ENCODE measurements at places on chromosomes 7 and 10.

- peak; percentile 14 for ATAC-seq
Measured at GRCh38 chr7:155741805-155742204, 70.5 kb downstream of the SHH start.

DNA sequence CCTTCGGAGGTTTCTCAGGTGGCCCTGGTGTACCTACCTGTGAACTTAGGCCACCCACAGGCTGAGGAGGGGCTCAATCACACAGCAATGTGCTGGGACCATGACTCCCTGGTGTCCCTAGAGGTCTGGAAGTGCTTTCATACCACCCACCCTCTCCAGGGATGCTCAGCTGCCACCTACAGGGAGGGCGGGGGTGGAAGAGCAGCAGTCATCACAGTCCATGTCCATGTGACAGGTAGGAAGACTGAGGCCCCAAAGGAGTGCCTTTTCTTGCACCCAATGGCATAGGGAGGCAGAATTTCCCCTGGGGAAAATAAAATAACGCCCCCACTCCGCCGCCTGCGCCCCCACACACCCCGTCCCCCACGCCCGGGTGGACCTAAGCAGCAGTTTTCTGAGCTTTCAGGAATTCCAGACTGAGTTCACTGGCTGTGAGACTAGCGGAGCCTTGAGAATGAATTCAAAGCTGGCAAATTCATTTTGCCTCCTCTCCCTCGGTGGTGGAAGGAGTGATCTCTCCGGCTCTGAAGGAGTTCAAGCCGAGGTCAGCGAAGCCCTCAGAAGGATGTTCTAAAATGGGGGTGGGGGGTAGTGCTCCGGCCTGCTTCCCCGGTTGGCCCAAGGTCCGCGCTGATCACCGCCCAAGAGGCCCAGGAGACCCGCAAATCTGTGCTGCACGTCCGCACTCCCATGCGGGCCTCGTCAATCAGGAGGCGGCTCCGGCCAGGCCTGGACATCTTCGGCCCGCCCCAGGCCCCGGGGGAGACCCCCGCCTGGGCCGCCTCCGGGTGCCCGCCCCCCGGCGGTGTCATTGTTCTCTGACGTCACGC lies 2.1 kb upstream of the ZMIZ1 start:
- peak; percentile 8 for ATAC-seq

DNA sequence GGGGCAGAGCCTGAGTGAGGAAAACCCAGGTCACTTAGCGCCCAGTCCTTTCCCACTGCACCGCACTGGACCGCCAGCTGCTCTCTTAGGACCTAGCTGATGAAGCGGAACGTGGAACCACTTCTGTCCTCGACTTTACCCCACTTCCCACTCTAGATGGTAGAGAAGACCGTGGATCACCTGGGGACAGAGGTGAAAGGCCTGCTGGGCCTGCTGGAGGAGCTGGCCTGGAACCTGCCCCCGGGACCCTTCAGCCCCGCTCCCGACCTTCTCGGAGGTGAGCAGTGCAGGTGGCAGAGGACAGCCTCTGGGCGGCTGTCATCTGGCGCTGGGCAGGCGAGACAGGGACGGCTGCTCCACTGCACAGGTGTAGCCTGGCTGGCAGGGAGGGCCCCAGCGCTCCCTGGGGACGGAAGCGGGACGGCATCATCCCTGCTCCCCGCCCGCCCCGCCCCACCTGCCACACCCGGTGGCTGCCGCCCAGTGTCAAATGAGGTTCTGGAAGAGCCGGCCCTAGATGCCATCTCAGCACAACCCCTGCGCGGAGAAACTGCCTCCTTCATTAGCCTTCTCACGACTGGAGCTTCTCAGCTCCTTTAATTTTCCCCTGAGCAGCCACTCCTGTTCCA lies 11.7 kb downstream of the PLAC9 start:
- peak; percentile 71 for ATAC-seq

GRCh38 chr7:128868624-128869137 lies 6.0 kb downstream of the ATP6V1F start:
- no peak for ATAC-seq
